ENCODE measurements at places on chromosomes 1 and 21.
A peak's percentile ranks its signal among the peaks of the same experiment; 100 is the strongest.

DNA sequence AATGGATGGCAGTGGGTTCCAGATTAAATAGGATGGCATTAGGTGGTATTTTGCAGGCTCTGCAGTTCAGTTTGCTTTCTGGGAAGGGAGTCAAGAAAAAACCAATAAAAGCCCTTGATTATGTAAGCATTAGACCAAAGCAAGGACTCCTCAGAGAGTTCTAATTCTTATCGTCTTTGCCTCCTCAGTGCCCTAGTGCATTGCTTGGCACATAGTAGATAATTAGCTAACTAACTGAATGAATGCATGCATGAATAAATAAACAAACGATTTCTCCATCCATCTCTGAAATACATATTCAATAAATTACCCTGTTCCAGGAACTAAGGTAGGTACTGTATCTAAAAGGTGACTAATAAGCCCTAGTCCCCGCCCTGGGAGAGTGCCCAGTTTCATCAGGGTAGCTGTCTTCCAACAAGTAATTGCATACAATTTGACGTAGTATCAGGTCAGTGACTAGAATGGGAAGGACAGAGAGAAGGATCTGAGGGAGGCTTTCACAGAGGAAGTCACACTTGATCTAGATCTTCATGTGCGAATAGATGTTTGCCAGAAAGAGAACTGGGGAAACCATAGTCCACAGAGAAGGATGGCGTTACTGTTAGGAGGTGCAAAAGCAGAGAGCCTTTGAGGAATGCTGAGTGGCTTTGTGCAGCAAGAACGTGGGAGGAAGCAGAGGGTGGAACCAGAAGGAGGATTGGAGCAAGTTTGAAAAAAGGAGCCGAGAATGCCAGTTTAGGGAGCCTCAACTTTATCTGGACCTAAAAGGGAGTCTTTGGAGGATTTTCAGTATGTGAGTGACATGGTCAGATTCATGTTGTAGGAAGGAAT lies 111.4 kb downstream of the TBX19 start:
- DNase-seq: no peak

GRCh38 chr21:19076031-19076430 lies 672.4 kb upstream of the TMPRSS15 start:
- no peak for DNase-seq

DNA sequence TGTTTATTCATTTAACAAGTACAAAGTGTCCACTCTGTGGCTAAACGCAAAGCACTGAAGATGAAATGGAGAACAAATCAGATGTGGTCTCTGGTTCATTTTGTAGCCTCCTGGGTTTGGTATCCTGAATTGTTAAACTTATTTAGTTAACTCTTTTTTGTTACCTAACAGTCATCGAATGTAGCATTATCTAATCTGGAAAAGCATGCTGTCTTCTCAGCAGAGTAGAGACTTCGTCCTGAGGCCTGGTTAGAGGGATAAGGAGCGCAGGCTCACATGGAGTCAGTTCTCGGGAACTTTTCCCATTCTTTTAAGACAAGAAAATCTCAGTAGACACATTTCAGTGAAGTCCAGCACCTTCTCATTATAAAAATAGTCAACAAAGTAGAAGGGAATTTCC lies 33.1 kb upstream of the SH3D21 start:
- DNase-seq: no peak

DNA sequence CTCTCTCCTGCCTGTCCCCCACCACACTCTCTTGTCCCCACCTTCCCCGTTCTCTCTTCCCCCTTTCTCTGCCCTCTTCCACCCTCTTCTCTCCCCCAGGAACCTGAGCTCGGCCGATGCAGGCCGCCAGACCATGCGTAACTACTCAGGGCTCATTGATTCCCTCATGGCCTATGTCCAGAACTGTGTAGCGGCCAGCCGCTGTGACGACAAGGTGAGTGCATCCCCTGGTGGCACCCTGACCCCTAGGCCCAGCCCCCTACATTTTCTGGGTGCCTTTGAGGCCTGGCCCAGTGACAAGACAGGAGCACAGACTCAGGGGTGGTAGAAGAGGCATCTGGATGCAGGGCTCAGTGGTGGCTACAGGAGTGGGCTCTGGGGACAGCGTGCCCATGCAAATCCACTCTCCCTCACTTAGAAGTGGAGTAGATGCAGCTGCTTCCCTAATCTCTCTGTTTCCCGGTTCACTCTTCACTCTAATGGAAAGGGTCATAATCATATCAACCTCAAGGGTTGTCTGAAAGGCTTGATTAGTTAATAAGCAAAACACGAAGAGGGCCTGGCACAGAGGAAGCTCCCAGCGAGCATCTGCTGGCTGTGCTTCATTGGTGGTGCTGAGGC lies 37.0 kb downstream of the PKP1 start:
- no peak for DNase-seq

DNA sequence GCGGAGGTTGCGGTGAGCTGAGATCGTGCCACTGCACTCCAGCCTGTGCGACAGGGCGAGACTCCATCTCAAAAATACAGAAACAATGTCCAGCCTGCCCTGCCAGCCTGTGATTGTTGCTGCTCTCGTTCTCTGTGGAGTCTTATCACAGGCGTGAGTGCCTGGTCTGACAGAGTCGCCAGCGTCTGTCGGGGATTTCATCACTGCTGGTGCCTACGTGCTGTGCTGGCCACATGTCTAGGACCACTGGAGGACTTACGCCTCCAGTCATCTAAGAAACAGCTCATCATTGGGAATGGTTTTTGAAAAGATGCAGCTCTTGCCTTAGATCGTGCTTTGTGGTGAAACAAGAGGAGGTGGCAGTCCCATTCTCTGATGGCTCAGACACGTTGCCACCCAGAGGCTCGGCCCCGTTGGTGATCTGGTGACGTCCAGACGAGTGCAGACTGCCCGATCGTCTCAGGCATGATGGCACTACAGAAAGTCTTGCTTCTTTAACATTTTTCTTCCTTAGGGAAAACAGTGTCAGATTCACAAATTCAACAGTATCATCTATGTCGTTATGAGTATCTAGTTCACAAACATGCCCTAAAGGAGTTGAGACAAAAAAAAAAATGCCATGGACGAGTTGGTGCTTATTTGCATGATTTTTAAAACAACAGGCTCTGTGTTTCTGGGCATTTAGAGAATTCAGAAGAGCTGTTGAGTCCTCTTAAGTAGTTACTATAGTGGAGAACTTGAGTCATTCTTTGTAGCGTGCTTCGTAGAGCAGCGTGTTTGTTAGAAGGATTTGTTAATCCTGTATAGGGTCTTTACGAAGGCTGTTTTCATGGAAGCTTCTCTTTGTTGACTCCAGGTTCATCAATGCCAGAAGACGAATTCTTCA lies 47.5 kb downstream of the CBS start:
- no peak for DNase-seq

DNA sequence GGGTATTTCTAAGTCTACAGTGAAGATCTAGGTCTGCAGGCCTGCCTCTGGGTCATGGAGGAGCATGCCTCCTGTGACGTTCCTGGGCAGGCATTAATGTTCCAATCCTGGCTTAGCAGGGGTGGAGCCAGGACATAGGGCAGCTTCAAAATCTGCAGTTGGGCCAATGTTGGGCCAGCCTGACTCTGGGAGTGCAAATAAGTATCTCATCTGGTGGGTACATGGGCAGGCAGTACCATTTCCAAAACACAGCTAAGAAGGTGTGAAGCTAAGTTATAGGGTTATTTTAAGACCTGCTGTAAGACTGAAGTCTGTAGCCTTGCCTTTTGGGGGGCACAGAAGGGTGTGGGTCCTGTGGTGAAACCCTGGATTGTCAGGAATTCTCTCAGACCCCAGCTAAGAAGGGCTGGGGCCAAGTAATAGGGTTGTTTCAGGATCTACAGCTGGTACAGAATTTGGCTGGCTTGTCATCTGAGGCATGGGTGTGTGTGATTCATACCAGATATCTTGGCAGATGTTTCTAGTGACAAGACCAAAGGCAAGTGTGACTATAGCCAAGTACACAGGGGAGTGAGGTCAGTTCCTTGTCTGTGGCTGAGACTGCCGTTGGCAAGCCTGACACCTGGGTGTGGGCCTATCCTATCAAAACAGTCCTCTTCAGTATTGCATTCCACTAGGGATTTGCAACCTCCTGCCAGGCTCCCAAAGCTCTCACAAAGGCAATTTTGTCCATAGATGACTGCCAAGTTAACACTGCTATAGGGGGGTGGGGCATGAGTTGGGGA lies 468.7 kb upstream of the B3GALT2 start:
- no peak for DNase-seq

DNA sequence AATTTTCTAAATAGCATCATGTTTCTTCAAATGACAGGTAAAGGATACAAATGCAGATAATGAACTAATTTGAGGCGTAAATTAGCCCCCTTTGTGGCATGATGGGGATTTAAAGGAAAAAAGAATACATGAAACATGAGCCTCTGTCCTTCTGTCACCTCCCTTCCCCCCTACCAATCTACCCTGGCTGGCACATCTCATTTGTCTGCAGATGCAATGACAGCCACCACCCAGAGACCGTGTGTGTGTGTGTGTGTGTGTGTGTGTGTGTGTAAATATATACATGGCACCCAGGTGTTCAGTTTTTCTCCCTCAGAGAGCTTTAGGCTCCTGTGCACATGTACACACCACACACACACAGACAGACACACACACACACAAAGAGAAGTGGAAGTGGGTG lies 451.1 kb downstream of the RWDD3 start:
- DNase-seq: no peak

DNA sequence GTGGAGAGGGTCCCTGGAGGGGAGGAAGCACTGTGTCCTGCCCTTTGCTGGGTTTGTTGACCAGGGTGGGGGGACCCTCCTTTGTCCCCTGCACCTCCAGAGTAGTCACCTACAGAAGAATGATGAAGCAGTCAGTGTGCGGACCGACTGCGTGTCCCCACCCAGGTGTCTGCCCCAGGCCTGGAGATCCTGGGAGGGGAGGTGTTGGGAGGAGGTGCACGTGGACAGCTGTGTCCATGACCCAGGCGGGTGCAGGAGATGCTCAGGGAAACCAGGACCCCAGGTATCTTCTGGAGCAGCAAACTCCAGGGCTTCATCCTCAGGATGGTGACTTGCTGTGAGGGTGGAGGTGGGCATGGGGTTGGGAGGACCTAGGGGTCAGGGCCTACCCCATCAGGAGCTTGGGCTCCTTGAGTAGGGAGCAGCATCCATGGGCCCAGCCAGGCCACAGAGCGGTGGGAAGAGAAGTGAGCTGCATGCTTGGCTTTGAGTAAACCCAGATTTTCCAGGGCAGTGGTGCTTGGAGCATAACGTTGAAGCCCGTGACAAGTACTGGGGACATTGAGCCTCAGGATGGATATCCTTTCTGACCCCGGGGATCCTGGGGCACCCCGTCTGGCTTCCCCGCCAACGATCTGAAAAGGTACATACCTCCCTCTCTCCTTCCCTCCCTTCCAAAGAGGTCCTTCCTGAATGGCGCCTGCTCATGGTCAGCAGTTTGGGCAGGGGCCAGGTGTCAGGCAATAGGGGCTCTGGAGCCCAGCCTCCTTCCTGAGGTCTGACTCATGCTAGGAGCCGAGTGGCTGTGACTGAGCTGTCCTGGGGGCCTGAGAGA lies 13.7 kb downstream of the ACTRT2 start:
- no peak for DNase-seq

DNA sequence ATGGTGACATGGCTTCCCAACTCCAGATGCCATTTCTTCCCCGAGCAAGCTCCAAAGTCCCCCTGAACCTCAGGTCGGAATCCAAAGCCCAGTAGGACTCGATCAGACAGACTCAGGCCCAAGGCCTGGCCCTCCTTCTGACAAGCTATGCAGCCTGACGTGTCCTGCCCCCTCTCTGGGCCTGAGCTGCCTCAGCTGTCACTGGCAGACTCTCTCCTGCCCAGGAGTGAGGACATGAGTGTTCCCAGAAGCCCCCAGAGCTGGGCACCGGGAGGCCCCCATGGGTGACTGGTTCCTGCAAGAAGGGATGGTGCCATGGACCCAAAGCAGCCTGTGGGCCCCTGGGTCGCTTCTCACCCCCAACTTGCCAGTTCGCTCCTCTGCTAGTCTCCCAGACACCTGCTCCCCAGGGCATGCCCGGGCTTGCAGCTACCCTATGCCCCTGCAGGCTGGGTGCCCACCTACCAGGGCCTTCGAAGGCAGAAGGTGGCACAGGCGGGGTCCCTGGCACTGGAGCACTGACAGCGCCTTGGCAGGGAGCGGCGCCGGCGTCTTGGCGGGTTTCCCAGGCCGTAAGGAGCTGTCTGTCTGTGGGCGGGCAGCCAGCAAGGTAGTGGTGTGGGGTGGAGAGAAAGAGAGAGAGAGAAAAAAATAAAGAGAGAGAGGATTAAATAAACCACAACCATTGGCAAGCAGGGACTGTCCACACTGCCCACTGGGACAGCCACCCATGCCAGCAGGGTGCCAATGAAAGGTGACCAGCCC lies 2.3 kb downstream of the EDN2 start:
- DNase-seq: no peak

GRCh38 chr1:227945891-227946623 lies 1.7 kb downstream of the WNT9A start:
- DNase-seq: peak; percentile 81

GRCh38 chr1:83850834-83851233 lies 148.1 kb downstream of the TTLL7 start:
- DNase-seq: no peak

- DNase-seq: peak; percentile 33
These were observed 270.7 kb downstream of the KAZN start for GRCh38 chr1:14869187-14869586.

GRCh38 chr1:155005076-155006011 lies 2.7 kb downstream of the ZBTB7B start:
- no peak for DNase-seq

DNA sequence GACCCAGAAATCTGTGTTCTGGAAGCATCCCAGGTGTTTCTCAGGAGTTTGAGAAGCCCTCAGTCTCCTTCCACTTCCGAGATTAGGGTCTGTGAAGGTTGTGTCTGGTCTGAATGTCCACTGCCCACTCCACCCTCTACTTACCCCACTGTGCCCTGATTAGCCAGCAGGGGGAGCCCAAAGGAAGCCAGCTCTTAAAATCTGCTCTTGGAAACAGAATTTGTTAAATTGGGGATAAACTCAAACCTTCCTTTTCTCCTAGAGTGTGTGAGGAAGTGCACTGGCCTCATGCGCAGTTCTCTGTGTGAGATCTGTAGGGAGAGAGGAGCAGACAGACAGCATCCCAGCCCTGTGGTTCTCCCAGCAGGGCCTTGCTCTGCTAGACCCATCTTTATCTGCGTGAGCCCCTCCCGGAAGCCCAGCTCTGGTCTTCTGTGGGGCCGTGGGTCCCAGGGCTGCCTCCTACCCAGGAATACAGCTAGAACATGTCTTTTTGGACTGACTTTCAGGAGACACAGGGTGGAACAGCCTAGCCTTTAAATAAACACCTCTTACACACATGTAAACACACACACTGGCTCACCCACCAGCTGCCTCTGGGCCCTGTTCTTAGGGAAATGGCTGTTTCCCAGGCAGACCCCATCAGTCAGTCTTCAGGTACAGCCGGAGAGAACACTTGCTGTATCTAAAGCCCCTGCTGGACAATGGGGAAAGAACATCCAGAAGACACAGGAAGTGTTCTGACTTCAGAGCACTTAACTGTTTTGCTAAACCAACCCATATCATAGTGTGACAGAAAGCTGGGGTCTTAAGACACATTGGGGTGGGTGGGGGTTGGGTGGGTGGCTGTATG lies 52.2 kb downstream of the SMYD2 start:
- DNase-seq: peak; percentile 7
